ENCODE measurements at places on chromosomes 3 and 15.
A peak's percentile ranks its signal among the peaks of the same experiment; 100 is the strongest.

- DNase-seq: no peak
These were observed 117.5 kb downstream of the OPA1 start for GRCh38 chr3:193710286-193711165.

- no peak for DNase-seq
These were observed 63.5 kb upstream of the KLF13 start for GRCh38 chr15:31262901-31263671.

DNA sequence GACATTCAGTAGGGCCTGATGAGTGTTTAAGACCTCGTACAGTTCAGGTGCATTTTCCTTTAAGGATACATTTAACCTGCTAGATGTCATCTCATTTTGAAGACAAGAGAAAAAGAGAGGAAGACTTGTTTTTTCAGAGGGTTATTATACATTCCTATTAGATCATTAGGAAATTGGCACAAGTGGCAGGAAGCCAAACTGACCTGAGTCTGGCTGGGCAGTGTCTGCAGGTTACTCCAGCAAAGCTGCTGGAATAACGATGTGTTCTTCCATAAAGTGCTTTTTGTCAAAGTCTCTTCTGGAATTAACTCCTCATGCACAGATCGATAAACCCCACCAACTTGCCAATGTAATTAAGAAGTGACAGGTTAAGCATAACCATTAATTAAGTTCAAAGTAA, 396.4 kb upstream of the TPRG1 start:
- no peak for DNase-seq

DNA sequence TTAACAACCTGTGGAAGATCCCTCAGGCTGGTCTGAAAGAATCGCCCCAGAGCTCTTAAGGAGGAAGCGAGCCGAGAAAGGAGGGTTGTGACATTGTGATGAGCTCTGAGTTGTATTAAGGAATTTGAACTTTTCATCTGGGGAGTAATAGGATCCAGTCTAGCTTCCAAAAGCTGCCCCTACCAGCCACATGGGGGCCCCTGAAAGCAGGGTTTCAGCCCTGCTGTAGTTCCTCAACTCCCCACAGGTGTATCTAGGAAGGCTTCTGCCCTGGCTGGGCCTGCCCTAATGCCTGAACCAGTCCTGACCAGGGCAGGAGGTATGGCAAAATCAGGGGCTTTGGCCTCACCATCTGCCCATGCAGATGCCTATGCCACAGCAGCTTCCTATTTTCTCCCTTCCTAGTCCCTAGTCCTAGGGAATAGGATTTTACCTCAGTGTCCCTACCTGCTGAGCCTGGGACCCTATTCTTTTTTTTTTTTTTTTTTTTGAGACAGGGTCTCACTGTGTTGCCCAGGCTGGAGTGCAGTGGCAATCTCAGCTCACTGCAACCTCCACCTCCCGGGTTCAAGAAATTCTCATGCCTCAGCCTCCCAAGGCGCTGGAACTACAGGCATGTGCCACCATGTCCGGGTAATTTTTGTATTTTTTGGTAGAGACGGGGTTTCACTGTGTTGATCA, 5.0 kb upstream of the AP3S2 start:
- peak; percentile 58 for DNase-seq

- DNase-seq: no peak
These were observed 347.8 kb downstream of the TBC1D5 start for GRCh38 chr3:17394541-17395155.

GRCh38 chr3:86988235-86988634, 2.7 kb downstream of the VGLL3 start:
- DNase-seq: no peak

DNA sequence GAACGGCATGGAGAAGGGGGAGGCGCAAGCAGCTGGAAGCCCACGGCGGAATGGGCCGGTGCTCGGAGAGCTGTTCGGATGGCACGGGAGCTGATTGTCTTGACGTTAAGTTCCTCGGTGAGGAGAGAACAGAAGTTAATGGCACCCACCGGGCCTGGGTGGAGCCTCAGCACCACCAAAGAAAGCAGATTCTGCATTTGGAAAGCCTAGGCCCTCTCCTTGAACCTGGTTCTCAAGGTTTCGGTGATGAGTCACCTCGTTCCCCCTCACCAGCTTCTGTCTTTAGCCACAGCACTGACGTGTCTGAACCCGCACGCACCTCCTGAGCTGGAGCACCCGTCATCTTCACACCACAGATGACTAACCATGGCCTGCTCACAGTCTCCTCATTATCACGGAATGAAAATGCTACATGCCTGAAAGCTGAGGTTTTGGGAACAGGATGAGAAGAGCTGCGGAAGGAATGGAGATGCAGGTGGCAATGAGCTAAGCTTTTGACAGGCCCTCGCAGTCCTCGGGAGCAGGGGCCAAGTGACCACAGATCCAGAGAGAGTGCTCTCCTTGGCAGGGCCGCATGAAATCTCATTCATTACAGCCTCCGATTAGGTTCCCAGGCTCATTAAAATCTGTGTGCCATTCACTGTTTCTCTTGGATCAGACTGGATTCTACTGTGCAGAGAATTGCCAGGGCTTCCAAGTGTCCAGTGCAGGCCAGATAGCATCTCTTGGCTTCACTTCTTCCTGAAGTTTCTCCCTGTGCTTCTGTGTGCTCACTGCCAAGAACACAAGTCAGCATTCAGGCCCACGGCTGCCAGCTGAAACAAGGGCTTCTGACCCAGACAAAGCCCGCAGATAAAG, 96.3 kb upstream of the DLG1 start:
- DNase-seq: peak; percentile 27

DNA sequence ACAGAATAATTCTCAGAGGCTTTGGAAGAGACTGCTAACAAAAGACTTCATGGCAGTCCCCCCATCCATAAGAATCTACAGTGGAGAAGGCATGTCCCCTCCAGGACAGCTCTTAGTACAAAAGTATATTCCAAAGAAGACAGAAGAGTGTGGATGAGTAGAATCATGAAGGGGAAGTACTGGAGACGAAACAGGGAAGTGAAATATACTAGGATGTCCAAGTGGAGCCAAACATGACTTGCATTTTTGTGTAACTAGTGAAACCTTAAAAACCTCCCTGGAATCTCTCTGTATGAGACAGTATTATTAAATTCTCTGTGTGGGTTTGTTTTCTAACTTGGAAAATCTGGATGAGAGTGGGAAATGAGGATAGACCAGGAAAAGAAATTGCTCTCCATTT, 312.4 kb downstream of the RSL24D1 start:
- DNase-seq: no peak

- DNase-seq: no peak
These were observed 8.8 kb downstream of the TMEM40 start for GRCh38 chr3:12750223-12750622.

DNA sequence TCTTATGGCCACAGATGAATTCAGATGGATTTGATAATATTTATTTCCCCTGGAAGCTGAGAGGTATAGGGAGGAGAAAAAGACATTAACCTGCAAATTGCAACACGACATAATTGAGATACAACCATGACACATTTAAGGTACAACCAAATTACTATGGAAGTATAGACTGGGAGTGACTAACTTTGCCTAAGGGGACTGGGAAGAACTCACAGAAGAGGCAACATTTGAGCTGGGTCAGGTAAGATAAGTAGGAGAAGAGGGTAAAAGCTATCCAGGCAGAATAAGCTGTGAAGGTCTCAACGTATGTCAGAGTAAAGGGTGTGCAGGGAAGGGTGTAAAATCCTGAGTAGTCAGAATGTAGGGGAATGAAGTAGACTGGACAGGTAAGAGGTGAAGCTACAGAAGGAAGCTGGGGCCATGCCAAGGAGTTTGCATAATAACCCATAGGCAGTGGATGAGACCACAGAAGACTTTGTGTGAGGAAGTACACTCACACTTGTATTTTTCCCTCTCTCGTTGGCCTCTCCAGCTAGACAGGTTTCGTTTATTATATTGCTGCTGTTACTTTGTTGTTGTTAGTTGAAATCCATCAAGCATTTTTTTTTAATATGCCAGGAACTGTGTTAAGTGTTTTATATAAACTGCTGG, 28.0 kb upstream of the PTX3 start:
- no peak for DNase-seq

DNA sequence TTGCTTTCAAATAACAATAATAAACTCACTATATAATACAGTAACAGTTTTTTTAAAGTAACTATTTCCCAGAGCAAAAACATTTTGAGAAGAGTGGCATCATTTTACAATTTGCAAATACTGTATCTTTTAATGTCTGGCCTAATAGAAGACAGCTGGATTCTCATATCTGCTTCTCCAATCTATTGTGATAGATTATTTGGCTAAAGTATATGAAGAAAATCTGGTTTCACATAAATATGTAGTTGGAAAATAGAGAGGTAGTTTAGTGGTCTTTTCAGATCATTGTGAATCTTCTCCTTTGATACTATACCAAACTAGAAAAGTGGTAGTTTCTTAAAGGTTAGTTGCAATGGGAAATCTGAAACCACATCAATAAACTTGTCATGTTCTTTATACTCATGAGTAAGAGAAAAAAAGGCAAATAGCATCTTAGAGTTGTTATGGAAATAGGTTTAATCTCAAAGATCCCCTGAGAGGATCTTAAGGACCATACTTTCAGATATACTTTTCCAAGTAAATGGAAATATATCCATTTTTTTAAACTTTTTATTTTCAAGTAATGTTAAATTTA, 124.8 kb upstream of the NR2E3 start:
- no peak for DNase-seq

- DNase-seq: no peak
These were observed 14.7 kb upstream of the CA12 start for GRCh38 chr15:63396152-63396928.

- no peak for DNase-seq
These were observed 185.1 kb upstream of the TPM1 start for GRCh38 chr15:62857411-62857853.

GRCh38 chr3:132457286-132457685, 40.0 kb downstream of the DNAJC13 start:
- DNase-seq: no peak

- DNase-seq: no peak
These were observed 100.0 kb upstream of the RAP2B start for GRCh38 chr3:153061938-153062528.

GRCh38 chr3:94520364-94520763, 457.5 kb downstream of the NSUN3 start:
- DNase-seq: no peak

DNA sequence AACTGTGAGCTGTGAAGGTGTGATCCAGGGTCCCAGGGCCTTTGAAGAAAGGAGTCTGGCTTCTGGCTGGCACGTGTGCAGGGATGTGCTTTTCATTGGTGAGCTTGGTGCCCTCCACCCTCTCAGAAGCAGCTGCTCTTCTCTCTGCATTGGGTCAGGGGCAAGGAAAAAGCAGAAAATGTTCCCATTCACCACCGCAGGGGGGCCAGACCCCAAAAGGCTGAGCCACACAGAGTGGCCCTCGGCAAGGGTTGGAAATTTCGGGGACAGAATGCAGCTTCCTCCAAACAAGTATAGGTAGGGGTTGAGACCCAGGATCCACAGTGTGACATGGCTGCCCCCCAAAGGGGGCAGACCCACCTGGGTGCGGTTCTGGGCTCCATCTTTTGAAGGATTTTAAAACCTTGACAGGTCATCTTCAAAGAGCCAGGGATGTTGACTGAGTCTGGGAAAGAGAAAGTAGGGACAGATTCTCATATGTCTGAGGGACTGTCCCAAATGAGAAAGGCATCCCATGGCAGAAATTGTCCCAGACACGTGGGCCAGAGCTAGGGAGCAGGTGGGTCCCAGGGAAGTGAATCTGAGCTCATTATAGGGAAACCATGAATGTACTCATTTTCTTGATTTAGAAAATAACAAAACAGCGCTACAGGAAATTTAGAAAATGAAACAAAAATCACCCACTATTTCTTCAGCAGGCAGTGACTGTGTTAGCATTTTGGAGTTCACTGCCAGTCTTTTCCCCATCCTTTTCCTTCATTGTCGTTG, 2.7 kb downstream of the CSK start:
- no peak for DNase-seq

DNA sequence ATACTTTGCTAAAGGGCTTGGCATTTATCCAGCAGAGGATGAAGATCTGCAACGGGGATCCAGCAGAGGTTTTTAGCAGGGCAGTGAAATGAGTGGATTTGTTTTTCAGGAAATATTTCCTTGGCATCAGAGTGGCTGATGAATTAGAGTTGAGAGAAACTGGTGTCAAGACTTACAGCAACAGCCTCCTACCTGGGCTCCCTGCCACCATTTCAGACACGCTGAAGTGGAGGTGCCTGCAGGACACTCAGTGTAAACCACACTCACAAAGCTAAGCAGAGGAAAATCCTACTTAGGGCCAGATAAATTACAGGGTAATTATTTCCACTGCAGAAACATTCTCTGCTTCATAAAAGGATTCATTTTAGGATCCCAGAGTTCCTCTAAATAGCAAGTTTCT, 519.7 kb downstream of the FGF12 start:
- DNase-seq: no peak

DNA sequence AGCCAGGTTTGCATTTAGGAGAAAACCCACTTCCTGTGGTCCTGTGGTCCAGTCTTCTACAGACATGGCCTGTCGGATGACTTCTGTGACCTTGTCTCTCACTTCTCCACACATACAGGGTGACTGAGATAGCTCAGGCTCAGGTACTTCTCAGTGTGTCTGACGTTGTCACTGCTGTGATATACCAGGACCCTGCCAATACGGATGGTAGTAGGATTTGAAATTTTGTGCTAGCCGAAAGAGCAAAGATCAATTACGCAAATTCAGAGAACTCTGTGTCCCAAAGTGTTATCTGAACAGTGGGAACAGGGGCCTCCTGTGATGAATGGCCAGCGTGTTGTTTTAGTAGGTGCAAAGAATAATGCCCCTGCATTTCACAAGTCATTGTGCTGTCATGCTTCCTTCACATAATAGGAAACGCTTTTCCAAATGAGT, 128.9 kb downstream of the MCTP2 start:
- no peak for DNase-seq

- DNase-seq: no peak
These were observed 18.3 kb upstream of the FAM240A start for GRCh38 chr3:46593979-46594378.

GRCh38 chr3:72309661-72310418, 524.9 kb upstream of the PROK2 start:
- DNase-seq: no peak

DNA sequence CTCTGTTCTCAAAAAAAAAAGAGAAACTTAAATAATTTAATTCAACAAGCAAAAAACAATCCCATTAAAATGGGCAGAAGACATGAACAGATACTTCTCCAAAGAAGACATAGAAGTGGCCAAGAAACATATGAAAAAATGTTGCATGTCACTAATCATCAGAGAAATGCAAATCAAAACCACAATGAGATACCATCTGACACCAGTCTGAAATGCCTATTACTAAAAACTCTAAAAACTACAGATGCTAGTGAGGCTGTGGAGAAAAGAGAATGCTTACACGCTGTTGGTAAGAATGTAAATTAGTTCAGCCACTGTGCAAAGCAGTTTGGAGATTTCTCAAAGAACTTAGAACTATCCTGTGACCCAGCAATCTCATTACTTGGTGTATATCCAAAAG, 382.9 kb downstream of the OTOL1 start:
- no peak for DNase-seq

DNA sequence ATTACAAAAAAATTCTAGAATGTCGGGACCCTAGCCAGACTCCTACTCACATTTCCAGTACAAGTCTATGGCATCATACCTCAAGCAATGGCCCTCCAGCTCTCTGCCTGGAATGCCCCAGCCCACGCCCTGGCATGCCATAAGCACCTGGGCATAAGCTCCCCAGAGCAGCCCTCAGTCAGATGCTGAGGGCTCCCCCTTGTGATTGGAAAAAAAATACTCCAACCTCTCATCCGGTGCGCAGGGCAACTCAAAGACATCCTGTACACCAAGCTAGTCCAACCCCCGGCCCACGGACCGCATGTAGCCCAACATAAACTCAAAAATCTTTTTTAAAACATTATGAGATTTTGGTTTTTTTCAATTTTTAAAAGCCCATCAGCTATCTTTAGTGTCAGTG, 115.4 kb downstream of the NEK10 start:
- peak; percentile 19 for DNase-seq
